ENCODE measurements at places on chromosomes 2 and 18. TPM values are rescaled to one million over a fixed set of nuclear protein-coding genes. Genes with fewer than 3 reads are reported as not detected.

The PFN4 gene
- not detected for total RNA-seq

The ODC1 gene
- total RNA-seq: 50.3 TPM

DNA sequence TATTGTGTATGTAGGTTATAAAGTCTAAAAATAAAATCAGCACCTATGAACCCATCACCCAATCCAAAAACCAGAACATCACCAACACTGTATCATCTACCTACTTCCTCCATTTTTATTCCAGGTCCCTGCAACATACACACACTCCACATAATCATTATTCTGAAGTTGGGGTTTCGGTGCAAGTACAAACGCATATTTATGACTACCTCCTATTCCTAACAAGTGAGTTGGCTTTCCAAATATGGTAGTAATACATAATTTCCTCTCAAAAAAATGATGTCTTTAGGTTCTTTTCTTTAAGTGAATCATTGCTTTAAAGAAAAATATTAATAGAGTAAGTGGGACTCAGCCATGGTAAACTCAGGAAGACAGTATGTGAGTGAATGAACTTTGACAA, 3.3 kb downstream of the ACVR1 start:
- DNase-seq: no peak
- peaks cover 78% of the 10 kb centered on the region for H3K4me1 ChIP-seq
- H3K4me3 ChIP-seq: no peak overlapping the region
- no peaks in the 10 kb centered on the region for H3K27me3 ChIP-seq
- H3K27ac ChIP-seq: no peak overlapping the region
- H3K36me3 ChIP-seq: peaks cover 31% of the 10 kb centered on the region

DNA sequence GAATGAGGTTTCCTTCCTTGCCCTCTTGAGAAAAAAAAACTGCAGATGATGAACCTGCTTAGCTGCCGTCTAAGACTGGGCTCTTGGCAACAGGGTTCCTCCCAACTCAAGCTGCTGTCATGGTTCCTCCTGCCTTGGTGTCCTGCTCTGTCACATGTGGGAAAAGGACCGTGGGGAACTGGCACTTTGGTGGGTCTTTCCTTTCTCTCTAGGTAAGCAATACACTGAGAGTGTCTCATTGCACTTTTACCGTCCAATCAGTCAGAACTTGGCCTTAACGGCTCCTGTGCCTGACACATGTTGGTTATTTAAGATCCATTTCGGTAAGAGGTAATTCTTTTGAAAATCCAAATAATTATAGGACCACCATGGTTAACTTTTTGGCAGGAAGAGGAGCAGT, 60.8 kb upstream of the RNF152 start:
- H3K27me3 ChIP-seq: peaks cover 24% of the 10 kb centered on the region
- no peaks in the 10 kb centered on the region for H3K36me3 ChIP-seq
- H3K4me1 ChIP-seq: peaks cover 31% of the 10 kb centered on the region
- H3K4me3 ChIP-seq: no peak overlapping the region

- H3K36me3 ChIP-seq: no peaks in the 10 kb centered on the region
- no peak for DNase-seq
These were observed 218.3 kb upstream of the RND3 start for GRCh38 chr2:150705767-150706166.

- no peak overlapping the region for H3K27ac ChIP-seq
- H3K36me3 ChIP-seq: no peaks in the 10 kb centered on the region
- H3K27me3 ChIP-seq: no peaks in the 10 kb centered on the region
- no peak overlapping the region for H3K4me3 ChIP-seq
- no peaks in the 10 kb centered on the region for H3K4me1 ChIP-seq
These were observed 109.0 kb upstream of the KCNJ3 start for GRCh38 chr2:154589514-154589913.

GRCh38 chr18:55694291-55694690, 106.3 kb upstream of the TCF4 start:
- H3K4me1 ChIP-seq: no peaks in the 10 kb centered on the region
- no peak overlapping the region for H3K27ac ChIP-seq
- H3K27me3 ChIP-seq: no peaks in the 10 kb centered on the region
- DNase-seq: no peak
- H3K36me3 ChIP-seq: no peaks in the 10 kb centered on the region

All from activated CD4-positive, alpha-beta T cell treated with anti-CD3 and anti-CD28 coated beads, Interleukin-2, amount 10 ng/mL, durations not matched to agents 7 days and 5 days (primary cell).